Putamen (tissue), 1 donor: ENCODE measurements at places on chromosomes 11 and 22.

DNA sequence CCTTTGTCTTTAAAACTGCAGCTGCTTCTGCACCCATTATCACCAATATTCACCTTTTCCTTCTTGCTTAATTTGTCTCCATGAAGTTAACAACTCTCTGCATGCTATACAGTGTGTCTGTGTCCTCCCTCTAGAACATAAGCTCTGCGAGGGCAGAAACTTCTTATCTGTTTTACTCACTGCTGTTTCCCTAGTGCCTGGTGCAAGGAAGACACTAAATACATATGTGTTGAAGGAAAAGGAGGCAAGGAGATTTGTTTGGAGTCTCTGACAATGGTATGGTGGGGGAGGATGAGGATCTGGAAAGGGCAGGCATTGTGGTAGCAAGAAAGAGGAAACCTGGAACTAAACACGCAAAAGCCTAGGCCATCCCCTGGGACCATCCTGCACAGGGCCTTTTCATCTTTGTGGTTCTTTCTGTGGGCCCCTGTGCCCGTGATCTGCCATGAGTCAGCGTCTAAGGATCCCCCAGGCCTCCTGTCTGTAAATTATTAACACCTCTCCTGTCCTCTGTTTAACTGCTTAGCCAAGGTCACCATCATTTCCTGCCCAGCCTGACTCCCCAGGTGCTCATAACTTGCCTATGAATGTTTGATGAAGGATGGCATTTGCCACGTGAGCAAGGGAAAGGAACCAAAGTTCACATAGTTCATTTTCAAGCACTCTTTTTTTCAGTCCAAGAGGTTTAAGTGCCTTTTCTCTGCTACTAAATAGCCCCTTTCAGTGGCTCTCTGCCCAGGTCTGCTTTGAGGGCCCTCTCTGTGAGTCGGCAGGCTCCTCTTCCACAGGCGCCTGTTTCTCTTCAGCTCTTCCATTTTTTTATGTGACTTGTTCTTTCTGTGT is 131.1 kb downstream of the RASSF10 start:
- DNase-seq: no peak

GRCh38 chr11:86069408-86070101 is 671 bp upstream of the PICALM start:
- DNase-seq: peak; percentile 65

- DNase-seq: no peak
Measured at GRCh38 chr22:36736701-36737320, 33.3 kb upstream of the CACNG2 start.

DNA sequence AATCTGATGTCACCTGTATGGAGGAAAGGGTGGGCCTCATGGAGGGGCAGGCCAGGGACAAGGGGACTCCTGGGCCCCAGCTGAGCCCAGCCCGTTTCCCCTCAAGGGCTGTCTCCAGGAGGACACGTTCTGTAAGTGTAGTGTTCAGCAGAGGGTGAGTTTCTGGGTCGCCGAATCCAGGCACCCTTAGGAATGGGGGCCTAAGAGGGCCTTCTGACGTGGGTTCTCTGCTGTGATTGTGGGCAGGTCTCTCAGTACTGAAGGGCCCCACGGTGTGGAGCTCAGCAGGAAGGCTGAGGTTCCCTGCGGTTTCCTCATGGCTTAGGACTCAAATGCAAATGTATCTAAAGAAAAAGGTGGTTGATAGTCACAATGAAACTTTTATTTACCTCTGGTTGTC is 6.5 kb downstream of the PTDSS2 start:
- no peak for DNase-seq

DNA sequence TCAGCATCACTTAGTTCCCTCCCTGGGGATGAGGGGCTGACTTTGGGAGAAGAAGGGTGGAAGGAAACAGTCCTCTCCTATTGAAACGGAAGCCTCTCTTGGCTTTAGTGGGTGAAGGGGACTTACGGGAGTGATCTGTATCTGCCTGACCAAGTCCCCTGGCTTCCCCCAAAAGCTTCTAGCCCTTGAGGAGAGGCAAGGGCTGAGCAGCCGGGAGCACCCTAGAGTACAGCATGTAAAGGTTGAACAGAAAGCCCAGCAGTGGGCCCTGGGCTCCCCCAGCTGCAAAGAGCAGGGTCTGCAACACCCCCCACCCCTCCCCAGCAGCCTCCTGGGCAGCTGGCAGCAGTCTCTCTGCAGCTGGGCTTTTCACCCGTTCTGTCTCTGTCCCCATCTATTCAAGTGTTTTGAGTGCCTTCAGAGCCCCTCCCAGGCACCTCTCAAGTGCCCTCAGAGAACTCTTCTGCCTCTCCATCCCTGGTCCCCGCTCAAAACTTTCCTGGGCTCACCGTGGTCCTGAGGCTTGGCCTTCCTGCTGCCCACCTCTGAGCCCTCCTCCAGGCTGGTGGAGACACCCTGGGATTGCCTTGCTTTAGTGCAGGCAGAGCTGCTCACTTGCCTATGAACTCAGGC is 2.7 kb downstream of the CAPN5 start:
- no peak for DNase-seq

DNA sequence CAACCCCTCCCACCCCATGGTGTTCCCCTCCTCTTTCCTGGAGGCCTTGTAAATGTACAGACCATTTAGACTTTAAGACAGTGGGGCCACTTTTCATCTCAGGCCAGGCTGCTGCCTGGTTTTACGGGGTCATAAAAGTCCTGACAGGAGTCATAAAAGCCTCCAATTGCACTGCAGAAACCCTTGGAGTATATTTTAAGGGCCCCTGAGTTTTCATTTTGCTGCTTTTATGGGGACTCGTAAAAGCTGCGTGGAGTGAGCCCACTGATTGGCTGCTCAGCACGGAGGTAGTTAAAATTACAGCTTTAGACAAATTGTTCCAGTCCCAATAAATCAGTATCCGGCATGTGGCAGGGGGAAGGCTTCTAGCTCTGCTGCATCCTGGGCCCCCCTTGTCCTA is 627.6 kb downstream of the NTM start:
- DNase-seq: no peak

DNA sequence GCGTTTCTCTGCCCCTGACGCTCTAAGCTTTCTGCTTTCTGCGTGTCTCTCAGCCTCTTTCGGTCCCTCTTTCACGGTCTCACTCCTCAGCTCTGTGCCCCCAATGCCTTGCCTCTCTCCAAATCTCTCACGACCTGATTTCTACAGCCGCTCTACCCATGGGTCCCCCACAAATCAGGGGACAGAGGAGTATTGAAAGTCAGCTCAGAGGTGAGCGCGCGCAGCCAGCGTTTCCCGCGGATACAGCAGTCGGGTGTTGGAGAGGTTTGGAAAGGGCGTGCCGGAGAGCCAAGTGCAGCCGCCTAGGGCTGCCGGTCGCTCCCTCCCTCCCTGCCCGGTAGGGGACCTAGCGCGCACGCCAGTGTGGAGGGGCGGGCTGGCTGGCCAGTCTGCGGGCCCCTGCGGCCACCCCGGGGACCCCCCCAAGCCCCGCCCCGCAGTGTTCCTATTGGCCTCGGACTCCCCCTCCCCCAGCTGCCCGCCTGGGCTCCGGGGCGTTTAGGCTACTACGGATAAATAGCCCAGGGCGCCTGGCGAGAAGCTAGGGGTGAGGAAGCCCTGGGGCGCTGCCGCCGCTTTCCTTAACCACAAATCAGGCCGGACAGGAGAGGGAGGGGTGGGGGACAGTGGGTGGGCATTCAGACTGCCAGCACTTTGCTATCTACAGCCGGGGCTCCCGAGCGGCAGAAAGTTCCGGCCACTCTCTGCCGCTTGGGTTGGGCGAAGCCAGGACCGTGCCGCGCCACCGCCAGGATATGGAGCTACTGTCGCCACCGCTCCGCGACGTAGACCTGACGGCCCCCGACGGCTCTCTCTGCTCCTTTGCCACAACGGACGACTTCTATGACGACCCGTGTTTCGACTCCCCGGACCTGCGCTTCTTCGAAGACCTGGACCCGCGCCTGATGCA is at the start of gene MYOD1:
MYOD1 (plus strand) TSS at position 544 of the 910 bp plus-strand sequence; CDS start at position 756, 212 bp downstream.
- DNase-seq: no peak

DNA sequence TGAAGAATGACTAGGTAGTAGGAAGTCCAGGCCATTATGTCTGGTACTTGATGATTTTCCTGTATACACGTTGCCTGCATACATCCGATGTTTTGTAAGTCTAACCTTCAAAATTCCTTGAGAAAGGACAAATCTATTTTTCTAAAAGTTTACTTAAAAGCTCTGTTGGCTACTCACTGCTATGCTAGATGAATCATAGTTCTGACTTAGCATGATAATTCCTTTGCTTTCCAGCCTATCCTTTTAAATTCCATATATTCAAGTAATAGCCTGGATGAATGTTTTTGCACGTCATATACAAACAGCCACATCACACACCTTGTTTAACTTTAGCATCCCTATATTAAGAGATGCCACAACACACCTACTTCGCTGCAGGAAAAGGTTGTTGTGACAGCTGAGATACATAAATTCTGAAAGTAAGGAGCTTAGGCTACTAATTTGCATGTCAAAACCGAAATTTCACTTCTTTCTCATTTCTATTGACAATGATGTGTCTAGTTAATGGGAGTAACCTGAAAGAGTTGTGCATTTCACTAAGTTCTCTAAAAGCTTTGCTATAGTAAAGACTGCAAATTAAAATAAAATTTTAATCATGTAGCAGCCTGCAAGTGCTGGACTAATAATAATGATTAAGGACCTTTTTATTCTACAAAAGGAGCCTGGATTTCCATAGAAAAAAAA is 1116.4 kb downstream of the JRKL start:
- DNase-seq: no peak

DNA sequence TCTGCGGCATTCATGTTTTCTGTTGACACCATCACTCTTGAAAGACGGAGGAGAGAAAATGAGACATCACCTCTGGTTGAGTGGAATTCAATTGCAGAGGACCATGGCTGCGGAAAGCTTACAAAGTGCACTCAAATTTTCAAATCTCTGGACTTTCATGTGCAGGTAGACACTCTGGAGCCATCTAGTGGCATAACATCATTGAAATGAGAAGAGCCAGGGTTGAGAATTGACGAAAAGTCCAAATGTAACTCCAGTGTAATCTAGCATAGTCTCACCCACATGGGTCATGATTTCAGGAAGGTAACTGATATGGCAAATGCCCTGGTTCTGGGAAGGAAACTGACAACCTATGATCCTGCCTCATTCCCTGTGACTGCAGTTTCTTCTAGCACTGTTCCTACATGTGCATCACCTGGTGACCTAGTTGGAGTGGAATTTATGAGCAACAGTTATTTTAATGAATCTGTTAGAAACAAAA is 687.8 kb downstream of the KCNA4 start:
- peak; percentile 17 for DNase-seq

DNA sequence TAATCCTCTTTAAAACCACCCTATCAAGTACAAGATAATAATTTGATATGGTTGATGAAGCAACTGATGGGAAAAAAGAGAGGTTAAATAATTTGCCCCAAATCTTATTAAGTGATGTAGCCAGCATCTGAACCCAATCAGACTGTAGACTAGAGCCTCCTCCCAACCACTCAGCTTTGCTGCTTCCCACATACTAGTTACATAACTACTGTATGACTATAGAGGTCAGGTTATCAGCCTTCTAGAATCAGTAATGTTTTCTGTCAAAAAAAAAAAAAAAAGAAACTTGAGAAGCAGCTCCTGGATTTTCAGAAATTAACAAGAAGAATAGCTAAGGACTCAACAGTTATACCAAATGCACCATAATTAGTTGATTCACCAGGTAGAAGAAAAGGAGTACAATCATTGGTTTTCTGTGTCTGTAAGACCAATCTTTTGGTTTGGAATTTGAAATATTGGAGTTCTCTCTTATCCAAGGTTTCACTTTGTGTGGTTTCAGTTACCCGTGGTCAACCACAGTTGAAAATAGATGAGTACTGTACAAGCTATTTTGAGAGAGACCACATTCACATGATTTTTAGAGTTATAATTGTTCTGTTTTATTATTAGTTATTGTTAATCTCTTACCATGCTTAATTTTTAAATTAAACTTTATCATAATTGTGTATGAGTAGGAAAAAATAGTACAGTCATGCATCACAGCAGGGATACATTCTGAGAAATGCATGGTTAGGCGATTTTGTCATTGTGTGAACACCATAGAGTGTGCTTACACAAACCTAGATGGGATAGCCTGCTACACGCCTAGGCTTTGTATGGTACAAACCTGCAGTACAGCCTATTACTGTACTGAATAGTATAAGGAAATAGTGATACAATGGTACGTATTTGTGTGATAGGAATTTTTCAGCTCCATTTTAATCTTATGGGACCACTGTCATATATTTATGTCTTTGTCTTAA is 72.2 kb downstream of the PDHX start:
- DNase-seq: peak; percentile 34

GRCh38 chr11:66835768-66836405 is 7.4 kb upstream of the RCE1 start:
- DNase-seq: no peak

GRCh38 chr11:76062733-76063132 is 143.6 kb downstream of the WNT11 start:
- DNase-seq: no peak

- no peak for DNase-seq
Measured at GRCh38 chr22:50657925-50658324, 14.7 kb upstream of the SHANK3 start.

DNA sequence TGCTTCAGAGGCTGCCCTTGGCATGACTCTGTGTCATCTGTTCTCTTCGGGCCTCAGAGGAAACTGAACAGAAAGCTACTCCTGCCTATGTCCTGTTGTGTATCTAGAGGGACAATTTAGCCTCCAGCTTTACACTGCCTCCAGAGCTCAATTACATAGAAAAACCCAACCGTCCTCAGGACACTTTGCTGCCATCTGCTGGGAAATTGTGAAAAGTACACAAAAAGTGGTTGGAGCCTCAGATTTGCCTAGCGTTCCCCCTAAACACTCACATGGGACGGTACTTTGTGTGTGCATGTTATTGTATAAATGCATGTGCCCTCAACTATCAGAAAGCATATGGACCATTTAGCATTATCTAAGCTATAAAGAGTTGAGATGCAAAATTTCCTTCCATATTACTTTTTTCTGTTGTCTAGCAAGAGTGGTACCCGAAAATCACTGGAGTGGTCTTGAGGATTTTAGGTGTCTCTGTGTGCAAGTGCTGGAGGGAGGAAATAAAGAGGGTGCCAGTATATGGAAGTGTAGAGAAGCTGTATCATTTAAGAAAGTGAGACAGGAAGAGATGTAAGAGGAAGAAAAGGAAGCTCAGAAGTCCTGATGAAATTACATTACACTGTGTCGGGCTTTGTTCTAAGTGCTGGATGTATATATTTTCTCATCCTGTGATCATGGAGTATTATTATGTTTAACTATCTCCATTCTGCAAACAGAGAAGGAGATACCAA is 8.7 kb upstream of the MS4A4E start:
- DNase-seq: peak; percentile 7

DNA sequence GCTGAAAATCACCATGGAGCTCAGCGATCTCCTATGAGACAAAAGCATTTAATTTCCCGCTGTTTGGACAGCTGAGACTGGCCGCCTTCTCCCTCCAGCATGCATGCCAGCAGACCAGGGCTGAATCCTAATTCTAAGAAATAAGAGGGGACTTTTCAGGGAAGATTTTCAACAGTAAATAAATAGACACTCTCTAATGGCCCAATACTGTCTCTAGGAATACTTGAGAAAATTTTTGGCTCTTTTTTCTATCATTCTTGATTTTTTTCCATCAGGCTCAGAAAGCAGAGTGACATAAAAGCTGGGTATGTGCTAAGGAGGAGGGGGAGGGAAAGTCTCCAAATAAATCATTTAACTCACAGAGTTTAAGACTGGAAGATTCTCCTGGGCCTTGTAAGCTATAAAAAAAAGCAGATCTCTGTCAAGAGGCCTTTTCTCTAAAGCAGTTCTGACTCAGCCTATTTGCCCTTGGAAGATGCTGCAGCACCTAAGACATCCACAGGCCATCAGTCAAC is 17.6 kb upstream of the SPON1 start:
- no peak for DNase-seq
